HT1080 (cell line): ENCODE measurements at places on chromosomes 16 and 17.

- DNase-seq = peak; percentile 82
Measured at GRCh38 chr16:528111-529011, 849 bp downstream of the CAPN15 start.

GRCh38 chr16:57946181-57946801, 24.6 kb downstream of the CNGB1 start:
- no peak for DNase-seq

DNA sequence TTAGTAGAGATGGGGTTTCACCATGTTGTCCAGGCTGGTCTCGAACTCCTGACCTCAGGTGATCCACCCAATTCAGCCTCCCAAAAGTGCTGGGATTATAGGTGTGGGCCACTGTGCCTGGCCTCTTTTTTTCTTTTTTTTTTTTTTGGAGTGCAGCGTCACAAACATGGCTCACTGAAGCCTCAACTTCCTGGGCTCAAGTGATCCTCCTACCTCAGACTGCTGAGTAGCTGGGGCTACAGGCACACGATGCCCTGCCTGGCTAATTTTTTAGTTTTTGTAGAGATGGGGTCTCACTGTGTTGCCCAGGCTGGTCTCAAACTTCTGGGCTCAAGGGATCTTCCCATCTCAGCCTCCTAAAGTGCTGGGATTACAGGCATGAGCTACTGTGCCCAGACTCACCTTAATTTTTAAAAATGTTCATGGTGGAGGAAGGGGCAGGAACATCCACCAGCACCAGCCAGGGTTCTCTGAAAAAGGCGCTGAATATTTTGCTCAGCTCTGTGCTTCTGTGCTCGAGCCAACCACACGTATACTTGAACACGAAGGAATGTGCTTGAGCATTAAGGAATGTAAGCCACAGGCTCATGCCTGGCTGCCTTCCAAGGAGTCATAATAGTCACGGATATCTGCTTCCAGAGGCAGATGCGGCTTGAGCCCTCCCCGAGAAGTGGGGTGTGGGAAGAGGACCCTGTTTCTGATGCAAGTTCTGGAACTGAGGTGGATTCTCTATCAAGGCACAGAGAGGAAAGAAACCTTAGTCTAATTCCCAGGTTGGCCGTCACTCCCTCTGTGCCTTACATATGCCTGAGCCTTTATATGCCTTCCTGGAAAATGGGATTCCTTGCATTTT, 65.5 kb upstream of the CREBBP start:
- DNase-seq = peak; percentile 89

DNA sequence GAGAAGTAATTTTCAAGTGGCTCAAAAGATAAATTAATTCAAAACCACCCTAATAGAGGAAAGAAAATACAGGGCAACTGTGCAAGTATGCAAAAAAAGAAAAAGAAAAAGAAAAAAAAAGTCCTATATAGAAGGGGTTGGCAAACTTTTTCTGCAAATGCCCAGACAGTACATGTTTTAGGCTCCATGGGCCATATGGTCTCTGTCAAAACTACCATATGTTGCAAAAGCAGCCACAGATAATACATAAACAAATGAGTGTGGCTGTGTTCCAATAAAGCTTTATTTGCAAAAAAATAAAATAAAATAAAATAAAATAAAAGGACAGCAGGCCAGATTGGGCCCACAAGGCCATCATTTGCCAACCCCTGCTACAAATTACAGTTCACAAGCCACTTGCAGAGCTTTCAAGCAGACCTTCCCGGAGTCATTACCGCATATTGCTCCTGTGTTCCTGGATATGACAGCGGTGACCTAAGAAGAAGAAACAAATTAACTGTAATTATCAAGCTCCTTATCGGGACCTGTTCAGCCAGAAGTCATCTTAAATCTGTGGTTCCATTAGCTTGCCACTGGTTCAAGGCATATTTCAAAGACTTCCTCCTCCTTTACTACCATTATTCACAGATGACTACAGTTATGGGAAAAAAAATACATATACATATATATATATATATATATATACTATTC, 15.9 kb downstream of the ZC3H7A start:
- no peak for DNase-seq

DNA sequence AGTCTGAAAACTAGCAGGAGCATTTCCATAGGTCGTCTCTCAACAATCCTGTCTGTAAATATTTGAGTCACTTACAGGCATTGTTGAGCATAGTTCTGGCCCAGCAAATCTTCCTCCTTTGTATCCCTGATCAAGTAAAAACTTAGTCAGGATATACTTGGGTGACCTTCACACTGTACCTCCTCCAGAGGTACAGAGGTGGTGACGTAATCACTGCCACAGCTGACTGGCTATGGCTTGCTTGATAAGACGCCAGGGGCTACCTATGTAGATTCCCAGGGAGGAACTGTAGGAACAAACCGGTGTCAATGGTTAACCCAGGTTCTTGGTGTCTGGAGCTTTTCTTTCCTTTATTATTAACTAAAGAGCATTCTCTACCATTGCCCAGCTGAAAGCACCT, at the start of gene KCNJ16:
TSS of gene KCNJ16 (plus strand) at position 270 of the 400 bp plus-strand sequence. CDS start 56,863 bp downstream, outside the sequence.
- no peak for DNase-seq
